Stimulated activated CD4-positive, alpha-beta T cell treated with anti-CD3 and anti-CD28 coated beads, Interleukin-15, amount 100 ng/mL, for 1 hour (primary cell): ENCODE measurements at places on chromosomes 3 and 15.

GRCh38 chr15:73897441-73898261 is 24.3 kb downstream of the TBC1D21 start:
- DNase-seq: peak; percentile 10

GRCh38 chr3:165233501-165234195 is 37.5 kb upstream of the SLITRK3 start:
- no peak for DNase-seq

- DNase-seq: no peak
Observed at GRCh38 chr15:55630858-55631257, 42.7 kb upstream of the PYGO1 start.

DNA sequence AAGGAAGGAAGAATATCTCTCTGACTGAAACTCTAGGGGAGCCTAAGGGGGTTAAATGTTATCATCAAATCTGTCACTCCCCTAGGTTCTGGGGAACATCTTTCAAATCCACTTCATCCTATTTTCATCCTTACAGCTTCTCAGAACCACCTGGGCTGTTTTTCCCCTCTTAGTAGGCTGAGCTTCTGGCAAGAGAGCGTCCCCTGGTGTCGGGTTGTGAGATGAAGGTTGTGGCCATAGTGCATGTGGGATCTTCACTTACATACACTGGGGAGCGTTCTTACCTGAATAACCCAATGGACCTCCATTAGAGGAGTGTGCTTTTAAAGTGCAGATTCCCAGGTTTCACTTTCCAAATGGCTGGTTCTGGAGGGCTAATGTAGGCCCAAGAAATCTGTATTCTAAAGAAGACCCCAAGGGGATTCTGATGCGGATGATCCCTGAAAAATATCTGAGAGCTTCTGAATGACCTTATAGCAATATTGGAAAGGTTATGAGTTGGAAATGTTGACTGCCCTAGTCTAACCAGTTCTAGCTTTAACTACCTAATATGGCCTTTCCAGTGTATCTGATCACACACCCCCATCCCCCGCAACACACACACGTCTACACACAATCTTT is 663.7 kb downstream of the AGBL1 start:
- DNase-seq: peak; percentile 24

GRCh38 chr3:172302203-172302602 is 146.1 kb downstream of the GHSR start:
- DNase-seq: no peak

GRCh38 chr3:113607219-113607596 is 74.9 kb downstream of the SIDT1 start:
- no peak for DNase-seq

GRCh38 chr15:70023064-70023768 is 74.5 kb downstream of the TLE3 start:
- DNase-seq: no peak

DNA sequence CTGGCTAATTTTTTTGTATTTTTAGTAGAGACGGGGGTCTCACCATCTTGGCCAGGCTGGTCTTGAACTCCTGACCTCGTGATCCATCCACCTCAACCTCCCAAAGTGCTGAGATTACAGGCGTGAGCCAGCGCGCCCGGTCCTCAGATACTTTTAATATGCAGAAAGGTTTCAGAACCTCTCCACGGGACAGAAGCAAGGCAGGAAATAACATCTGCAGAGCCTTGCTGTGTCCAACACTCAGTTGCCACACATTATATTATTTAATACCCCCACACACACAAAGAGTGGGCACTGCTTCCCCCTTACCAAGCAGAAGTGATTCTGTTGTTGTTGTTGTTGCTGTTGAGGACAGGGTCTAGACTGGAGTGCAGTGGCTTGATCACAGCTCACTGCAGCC is 28.0 kb downstream of the OSBPL10 start:
- DNase-seq: no peak

DNA sequence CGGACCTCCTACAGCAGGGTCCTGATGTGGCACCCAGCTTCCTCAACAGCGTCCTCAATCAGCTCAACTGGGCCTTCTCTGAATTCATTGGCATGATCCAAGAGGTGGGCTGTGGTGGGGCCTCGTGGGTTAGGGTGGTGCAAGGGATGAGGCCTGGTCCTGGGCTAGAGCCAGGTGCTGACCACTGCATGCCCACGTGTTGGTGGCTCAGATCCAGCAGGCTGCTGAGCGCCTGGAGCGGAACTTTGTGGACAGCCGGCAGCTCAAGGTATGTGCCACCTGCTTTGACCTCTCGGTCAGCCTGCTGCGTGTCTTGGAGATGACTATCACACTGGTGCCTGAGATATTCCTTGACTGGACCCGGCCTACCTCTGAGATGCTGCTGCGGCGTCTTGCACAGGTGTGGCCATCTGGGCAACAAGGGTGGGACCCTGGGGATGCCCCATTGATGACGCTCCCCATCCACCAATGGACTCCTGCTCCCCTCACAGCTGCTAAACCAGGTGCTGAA is 3.8 kb downstream of the AMIGO3 start:
- no peak for DNase-seq

GRCh38 chr3:193782747-193783146 is 189.7 kb downstream of the OPA1 start:
- DNase-seq: no peak

DNA sequence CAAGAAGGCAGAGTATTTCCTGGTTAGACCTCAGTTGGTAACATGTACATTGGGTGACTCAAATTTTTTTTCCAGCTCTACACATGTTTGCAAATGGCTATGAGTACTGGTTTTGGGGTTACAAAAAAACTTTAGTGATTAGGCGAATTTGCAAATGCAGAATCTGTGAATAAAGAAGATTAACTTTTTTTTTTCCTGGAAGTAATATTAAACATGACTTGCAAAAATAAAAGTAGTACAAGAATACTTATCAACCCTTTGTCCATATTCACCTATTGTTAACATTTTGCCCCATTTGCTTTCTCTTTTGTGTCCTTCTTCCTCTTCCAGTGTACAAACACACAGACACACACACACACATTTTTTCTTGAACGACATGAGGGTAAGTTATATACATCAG is 47.6 kb upstream of the RYK start:
- DNase-seq: no peak

GRCh38 chr15:91345736-91346135 is 245.7 kb downstream of the SV2B start:
- no peak for DNase-seq

- no peak for DNase-seq
Observed at GRCh38 chr3:141659821-141660613, 78.1 kb upstream of the RNF7 start.

DNA sequence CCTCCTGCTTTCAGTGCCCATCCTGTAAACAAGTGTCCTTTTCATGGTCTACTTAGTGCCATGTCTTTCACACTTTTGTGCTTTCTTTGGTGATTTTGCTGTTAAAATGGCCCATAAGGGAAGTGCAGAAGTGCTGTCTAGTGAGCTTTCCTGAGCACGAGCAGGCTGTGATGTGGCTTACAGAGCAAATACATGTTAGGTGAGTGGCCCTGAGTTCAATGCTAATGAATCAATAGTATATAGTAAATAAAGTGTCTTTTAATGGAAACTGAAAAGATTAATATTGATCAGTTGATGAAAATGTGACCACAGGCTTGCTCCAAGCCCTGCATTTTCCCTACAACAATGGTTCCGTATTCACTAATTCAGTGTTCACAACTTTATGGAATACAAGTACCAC is 5.7 kb downstream of the SH3BP5 start:
- DNase-seq: no peak

GRCh38 chr15:76987896-76988860 is 6.7 kb upstream of the PSTPIP1 start:
- no peak for DNase-seq

GRCh38 chr15:71275098-71275497 is 159.8 kb downstream of the THSD4 start:
- DNase-seq: no peak

DNA sequence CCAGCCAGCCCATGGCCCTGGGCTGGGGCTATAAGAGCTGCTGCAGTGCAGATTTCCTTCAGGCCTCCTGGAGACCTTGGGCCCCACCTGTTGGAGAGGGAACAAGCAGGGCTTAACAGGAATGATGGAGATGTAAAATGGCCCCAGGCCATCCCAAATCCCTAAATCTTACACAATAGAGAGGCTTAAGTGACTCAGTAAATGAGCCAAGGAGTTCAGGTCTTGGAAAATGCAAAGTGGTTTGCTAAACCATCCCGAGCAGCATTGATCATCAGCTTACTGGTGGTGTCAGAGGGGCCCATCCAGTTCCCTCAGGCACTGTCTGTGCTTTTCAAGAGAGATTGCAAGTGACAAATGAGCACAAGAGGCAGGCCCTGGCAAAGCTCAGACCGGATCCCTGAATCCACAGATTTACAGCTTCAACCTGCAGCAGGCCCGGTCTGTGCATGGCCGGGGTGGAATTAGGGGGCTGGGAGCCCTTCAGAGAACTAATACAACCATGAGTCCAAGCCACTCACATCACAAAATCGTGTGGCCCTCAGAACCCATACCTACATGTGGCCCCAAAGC is 325.4 kb downstream of the UACA start:
- DNase-seq: no peak

DNA sequence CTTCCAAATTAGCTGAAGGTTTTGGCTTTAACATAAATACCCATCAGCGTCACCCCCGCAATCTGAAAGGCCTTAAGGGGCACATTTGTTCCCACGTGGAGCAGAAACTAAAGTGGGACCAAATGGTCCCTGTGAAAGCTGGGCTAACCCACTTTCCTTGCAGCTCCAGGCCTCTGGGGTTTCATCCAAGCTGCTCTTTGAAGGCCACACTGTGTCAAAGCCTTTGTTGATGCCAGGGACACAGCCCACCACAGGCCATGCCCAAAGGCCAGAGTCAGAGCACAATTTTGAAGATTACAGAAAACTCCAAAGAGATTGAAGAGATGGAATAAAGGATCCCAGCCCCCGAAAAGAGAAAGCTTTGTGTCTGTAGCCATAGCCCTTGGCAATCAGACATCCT is 2.7 kb upstream of the ADPGK start:
- DNase-seq: no peak

GRCh38 chr3:76361010-76361409 is 575.7 kb upstream of the ZNF717 start:
- no peak for DNase-seq

DNA sequence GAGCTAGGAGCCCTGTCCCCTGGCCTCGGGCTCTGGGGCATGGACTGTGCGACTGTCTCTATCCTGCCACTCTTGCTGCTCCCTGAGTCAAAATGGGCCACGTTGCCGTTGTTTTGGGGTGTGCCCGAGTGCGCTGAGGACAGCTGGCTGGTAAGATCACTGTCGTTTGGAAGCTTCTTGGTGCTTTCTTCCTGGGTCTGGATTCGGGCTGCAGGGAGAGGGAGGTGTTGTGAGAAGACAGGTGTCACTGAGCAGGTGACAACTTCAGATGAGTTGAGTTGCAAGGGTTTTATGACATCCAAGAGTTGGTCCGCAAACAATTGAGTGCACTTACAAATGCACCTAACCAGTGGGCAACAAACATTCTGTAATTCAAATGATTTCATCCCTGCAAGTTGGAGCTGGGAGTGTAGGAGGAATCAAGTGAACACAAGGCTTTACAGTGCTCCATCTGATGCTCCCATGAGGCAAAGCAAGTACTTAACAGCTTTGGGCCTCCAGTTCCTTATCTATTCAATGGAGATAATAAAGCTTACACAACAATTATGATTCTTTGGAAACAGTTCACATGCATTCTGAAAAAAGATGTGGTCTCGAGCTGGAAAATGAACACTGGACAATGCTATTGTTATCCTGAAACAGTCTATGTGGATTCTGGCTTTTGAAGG is 11.0 kb upstream of the STARD5 start:
- DNase-seq: no peak

GRCh38 chr3:45826908-45827307 is 15.0 kb downstream of the LZTFL1 start:
- DNase-seq: no peak

DNA sequence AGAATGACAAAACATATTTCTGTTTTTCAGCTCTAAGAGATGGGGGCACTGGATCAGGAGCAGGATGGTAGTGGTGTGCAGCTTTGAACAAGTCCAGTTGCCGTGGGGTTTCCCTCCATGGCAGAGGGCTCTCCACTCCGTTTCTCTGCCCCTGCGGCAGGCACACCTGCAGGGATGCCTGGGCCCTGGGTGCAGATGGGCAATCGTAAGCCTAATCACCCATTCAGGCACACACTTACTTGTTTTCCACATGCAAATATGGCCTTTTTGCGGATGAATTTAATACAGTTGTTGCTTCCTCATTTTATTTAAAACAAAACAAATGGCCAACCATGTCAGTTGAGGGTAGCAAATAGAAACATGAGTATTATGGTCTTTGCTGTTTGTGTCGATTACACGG is 85.1 kb downstream of the LPP start:
- no peak for DNase-seq

DNA sequence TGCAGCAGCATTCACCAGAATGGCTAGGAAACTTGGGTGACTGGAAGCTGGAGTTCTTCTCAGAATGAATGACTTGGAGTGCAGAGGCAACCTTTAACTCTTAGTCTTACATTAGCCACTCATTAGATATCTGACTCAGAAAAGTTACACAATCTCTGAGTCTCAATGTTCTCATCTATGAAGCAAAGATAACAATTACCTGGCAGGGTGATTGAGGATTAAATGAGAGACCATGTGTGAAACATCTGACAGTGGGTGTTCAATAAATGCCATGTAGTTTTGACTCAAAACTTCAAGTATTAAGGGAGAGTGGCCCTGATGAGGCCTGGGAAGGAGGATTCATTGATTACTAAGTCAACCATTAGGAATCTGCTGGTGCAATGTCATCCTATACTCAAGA is 48.3 kb downstream of the MRPL3 start:
- DNase-seq: no peak

GRCh38 chr15:96470681-96471310 is 140.3 kb downstream of the NR2F2 start:
- DNase-seq: no peak

DNA sequence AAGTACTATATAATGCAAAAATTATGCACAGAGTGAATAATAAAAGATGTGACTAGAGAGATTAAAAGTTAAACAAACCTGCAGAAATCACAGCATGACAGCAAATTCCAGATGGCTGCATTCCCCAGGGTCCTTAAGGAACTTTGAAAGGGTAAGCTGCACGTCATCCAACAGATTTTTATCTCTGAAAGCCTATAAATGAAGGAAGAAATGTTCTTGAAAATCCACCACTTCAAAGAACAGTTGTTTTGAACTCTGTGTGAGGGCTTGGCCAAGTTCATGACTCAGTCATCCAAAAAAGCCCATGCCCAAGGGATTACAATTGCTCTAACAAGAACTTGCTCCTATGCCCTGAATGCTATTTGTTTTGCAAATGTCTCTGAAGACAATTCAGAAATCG is 603.6 kb downstream of the PLOD2 start:
- no peak for DNase-seq
